Skeletal muscle tissue (tissue), 5 donors: ENCODE measurements at places on chromosomes 7 and 10. TPM values are rescaled to one million over a fixed set of nuclear protein-coding genes. Genes with fewer than 3 reads are reported as not detected.

KCNIP2 gene
- 2.1 TPM for total RNA-seq

PLXDC2 gene
- total RNA-seq, result 23.0 TPM

ATG9B gene
- total RNA-seq, result not detected

AKR1C8 gene
- total RNA-seq, result not detected

CPED1 gene
- total RNA-seq, result 14.6 TPM

SLC13A4 gene
- total RNA-seq, result not detected

AKR1D1 gene
- not detected for total RNA-seq

ASAH2 gene
- total RNA-seq, result under 0.01 TPM

LIPM gene
- total RNA-seq, result under 0.01 TPM

EVX1 gene
- total RNA-seq, result not detected

MYO1G gene
- total RNA-seq, result 1.6 TPM

TET1 gene
- total RNA-seq, result 15.1 TPM

JAKMIP3 gene
- total RNA-seq, result under 0.01 TPM

HHEX gene
- total RNA-seq, result 3.1 TPM

SCRN1 gene
- 20.4 TPM for total RNA-seq

CTAGE8 gene
- not detected for total RNA-seq

FLNC gene
- total RNA-seq, result 611 TPM

VPS50 gene
- total RNA-seq, result 47.0 TPM

RET gene
- total RNA-seq, result 1.6 TPM

AFAP1L2 gene
- total RNA-seq, result 24.0 TPM
